ENCODE measurements at places on chromosomes 5 and 9.

GRCh38 chr5:156523607-156524006 lies 196.6 kb downstream of the SGCD start:
- DNase-seq, result no peak

GRCh38 chr9:126490214-126490631 lies 123.5 kb upstream of the LMX1B start:
- no peak for DNase-seq

- no peak for DNase-seq
Measured at GRCh38 chr9:79080536-79080935, 491.2 kb upstream of the TLE4 start.

DNA sequence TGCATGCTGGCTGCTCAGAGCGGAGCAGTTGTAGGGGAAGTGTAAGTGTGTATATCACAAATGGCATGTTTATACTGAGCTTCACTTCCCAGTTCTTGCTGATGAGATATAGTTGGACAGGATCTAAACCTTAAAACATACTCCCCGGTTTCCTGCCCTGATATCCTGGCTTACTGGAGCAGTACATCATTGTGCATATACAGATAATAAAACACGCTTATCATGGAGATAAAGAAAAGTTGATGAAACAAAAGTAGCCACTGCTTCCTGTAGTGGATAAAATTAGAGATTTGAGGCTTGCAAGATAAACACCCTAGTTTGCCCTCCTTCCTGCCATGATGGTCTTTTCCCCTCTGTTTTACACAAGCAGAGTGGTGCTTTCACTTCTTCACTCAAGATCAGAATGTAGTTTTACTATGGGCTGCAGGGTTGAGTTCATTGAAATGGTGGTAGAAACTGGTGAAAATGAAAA lies 15.0 kb downstream of the NPR3 start:
- DNase-seq, result no peak

- peak; percentile 88 for DNase-seq
Measured at GRCh38 chr5:76641514-76642120, 18.4 kb upstream of the F2RL2 start.

GRCh38 chr5:92455011-92455410 lies 1071.9 kb upstream of the ARRDC3 start:
- DNase-seq, result no peak

DNA sequence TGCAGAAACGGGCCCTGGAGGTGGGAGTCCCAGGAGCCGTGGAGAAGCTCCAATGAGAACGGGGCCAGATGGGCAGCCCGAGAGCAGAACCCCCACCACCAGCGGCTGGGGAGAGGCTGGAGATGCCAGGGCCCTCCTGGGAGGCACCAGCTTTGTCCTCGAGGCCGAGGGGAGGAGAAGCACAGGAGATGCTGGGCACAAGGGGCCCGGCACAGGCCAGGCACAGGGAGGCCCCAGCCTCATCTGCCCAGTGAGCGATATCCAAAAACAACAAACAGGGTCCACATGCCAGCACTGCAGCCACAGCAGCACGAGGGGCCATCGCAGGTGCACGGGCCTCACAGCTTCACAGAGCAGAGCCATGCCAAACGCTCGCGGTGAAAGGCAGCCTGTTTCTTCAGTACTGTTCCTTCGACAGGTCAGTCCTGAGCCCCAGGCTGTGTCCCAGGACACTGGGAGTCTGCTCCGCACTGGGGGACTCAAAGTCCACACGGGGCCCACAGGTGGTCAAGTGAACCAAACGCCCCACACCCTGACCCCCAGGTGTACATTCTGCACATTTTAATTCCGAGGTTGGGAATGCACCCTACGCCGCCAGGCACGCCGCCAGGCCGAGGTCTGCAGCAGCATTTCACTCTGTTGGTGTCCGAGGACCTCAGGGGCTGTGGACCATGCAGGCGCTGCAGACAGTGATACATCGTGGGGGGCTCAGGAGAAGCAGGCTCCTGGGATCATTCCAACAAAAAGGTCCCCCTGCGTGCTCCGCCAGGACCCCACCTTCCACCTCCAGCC lies 9.5 kb downstream of the LPCAT1 start:
- DNase-seq, result no peak

GRCh38 chr5:124707520-124707919 lies 38.9 kb downstream of the ZNF608 start:
- DNase-seq, result no peak

DNA sequence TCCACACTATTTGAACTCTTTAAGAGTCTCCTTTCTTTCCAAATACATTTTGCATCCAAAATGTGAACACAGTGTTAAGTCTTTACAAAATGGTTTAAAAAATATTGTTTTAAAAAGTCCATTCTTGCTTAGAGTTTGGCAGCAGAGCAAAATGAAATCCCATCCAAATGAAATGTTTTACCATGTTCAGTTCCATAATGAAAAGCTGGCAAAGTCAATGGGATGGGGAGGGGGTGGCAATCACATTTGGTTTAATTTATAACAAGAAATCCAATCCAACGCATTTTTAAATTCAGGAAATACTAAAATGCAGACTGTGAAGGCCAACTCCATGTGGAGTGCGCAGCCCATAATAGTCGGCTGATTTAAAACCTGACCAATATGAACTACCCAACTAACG lies 39.4 kb downstream of the MRPL36 start:
- no peak for DNase-seq

- DNase-seq, result no peak
Measured at GRCh38 chr5:93099902-93100347, 481.1 kb downstream of the NR2F1-AS1 start.

DNA sequence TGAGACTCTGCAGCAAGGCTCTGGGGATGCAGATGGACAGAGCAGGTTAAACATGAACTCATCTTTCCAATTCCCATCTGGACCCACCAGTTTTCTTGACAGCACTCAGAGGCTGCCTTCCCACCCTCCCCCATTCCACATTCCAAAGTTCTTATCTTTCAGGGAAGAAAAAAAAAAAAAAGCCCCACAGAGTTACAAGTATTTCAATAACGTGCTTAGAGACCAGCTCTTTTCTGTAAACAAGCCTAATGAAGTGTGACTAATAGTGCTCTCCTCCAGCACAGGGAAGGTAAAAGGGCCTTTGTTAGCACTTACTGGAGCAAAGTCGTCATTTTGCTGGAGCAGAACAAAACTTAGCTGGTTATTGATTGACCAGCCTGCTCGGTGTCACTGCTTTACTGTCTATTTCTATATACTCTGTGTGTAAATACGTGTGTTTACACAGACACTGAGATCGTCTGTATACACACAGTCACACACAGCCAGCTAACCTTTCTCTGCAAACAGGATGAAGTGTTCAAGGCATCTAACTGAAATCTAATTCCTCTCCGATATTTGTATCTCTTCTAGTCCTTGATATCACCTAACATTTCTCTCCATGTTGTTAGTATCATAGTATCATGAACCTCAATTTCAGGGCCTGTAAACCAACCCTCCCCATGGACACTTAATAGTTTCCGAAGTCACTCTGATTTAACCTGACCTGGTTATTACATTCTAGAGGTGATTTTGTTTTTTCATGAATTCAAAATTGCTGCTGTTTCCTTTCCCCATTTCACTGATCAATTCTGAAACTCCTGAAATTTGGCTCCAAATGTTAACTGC lies 84.9 kb downstream of the ZNF608 start:
- peak; percentile 80 for DNase-seq

- DNase-seq, result no peak
Measured at GRCh38 chr5:111310711-111311620, 86.8 kb downstream of the CAMK4 start.

- DNase-seq, result no peak
Measured at GRCh38 chr5:92163906-92164305, 780.8 kb upstream of the ARRDC3 start.

- peak; percentile 86 for DNase-seq
Measured at GRCh38 chr5:41747301-41747700, 122.9 kb downstream of the OXCT1 start.

GRCh38 chr9:137045294-137046087 lies 486 bp downstream of the NPDC1 start:
- DNase-seq, result peak; percentile 39

DNA sequence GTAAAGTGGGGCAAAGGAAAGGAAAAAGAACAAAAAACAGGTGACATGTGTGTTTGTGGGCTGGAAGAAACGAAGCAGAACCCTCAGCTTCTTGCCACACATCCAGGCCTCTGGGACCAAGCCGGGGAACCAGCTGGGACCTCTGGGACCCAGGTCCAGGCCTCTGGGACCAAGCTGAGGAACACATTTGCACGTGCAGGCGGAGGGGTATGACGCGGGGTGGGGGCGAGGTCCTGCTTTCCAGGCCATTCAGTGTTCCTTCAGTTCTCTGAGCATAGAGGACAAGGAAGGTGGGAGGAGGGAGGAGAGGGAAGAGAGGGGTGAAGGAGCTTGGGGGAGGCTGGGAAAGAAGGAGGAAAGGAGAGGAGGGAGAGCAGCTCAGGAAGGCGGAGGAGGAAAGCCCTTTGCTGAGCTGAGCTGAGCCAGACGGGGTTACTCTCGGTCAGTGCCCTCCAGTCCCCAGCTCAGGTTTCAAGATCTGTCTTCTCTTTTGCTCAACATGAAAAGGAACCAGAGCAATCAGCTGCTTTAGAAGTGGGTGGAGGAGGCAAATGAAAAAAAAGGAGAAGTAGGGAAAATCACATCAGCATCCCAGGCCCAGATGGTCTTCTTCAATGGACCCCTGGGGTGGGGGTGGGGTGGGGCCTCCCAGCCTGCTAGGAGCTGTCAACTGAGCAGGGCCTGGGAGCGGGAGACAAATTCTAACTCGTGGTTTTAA lies 59.1 kb downstream of the ABCA1 start:
- peak; percentile 89 for DNase-seq

DNA sequence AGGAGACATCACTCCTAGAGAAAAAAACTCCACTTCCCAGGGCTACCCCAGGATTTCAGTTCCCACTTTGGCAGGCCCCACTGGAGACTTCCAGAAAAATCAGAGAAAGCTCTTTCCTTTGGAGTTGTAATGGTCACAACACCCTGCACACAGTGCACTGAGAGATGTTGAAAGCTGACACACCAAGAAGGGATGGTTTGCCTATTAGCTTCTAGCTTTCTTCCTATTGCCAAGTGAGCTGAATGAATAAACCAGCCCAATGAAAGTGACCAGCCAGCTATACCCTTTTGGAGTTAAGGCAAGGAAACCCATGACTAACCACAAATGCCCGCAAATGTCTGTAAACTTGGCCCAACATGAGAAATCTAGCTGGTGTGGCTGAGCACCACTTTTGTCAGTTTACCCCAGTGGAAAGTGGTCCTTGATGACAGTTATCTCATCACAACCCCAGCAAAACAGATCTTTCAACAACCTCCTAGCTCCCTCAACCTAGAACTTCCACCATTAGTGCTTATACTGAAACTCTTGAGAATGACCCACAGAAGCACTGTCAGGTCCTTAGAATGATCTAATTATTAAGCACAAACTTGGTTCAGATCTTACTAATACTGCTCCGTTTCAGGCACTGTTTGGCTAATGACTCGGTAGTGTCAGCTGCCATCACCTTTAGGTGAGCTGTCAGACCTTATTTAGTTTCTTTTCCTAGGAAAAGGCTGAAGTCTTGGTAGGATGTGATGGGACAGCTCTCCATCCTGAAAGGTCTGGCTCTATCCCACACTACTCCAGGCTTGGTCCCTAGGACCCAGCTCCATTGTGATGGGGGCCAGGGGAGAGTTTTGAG lies 11.2 kb downstream of the IRF1 start:
- DNase-seq, result no peak

- no peak for DNase-seq
Measured at GRCh38 chr5:76662521-76662920, 39.3 kb upstream of the F2RL2 start.

- DNase-seq, result peak; percentile 10
Measured at GRCh38 chr9:24245988-24246387, 299.7 kb downstream of the IZUMO3 start.

DNA sequence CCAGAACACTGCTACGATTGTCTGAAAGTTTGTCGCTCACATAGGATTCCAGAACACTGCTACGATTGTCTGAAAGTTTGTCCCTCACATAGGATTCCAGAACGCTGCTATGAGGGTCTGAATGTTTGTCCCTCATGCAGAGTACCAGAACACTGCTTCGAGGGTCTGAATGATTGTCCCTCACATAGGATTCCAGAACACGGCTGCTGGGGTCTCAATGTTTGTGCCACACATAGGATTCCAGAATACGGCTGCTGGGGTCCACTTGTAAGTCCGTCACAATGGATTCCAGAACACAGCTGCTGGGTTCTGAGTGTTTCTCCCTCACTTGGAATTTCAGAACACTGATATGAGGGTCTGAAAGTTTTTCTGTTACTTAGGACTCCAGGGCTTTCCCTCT lies 203.3 kb downstream of the FOXD4L6 start:
- no peak for DNase-seq

- peak; percentile 100 for DNase-seq
Measured at GRCh38 chr5:180330810-180331646, 22.1 kb downstream of the GFPT2 start.

GRCh38 chr5:143337946-143338345 lies 65.5 kb downstream of the NR3C1 start:
- no peak for DNase-seq

GRCh38 chr5:1758574-1758973 lies 41.1 kb downstream of the MRPL36 start:
- no peak for DNase-seq

DNA sequence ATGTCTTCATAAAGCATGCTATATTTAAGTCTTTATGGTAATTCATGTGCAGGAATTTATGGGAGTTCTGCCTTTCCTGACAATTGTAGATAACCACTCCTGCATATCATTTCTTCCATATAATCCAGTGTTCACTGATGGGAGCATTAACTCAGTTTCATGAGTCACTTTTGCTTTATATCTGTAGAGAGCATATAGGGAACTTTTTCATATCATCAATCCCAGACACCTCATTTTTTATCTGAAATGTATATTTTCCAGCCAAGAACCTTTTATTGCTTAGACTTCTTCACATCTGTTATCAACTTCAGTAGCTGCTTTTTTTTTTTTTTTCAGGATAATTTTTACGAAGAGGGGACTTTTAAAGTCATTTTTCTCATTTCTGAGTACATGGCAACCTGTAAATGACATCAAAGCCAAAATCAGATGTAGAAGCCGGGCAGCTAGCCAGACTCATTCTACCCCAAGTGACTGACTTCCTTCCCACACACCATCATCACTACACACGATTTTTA lies 41.1 kb downstream of the NFX1 start:
- no peak for DNase-seq

GRCh38 chr5:108727651-108728565 lies 19.8 kb upstream of the FER start:
- peak; percentile 90 for DNase-seq

GRCh38 chr5:91074615-91075014 lies 308.5 kb downstream of the ARRDC3 start:
- peak; percentile 90 for DNase-seq

- DNase-seq, result peak; percentile 23
Measured at GRCh38 chr9:96382175-96382574, 1.3 kb downstream of the SLC35D2 start.

- no peak for DNase-seq
Measured at GRCh38 chr9:89994988-89995613, 390.3 kb downstream of the GADD45G start.

- no peak for DNase-seq
Measured at GRCh38 chr9:94982211-94982610, 255.7 kb downstream of the AOPEP start.

DNA sequence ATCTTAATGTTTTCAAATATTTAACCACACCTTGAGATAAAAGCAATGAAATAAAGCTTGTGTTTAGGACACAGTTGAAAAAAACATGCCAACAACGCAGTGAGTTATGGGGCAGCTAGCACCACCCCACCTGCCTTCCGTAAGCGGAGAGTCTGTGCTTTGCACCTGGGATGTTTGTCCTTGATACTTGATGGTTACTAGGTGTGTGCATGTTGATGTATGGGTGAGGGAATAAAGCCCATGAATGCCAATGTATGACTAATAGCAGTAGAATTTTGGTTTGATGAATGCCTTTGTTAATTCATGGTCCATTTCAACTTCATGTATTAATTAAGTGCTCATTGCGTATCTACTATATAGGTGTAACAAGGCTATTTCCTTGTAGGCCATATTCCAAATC lies 74.0 kb downstream of the PCSK5 start:
- peak; percentile 18 for DNase-seq
